Endothelial cell of umbilical vein (primary cell): ENCODE measurements at places on chromosomes 1 and 21. TPM values are rescaled to one million over a fixed set of nuclear protein-coding genes. Genes with fewer than 3 reads are reported as not detected.

The SLC9C2 gene
- 0.15 TPM in 1 of 2 replicates, not detected in the other for total RNA-seq

The CASQ2 gene
- not detected in 2 replicates for total RNA-seq

The FOXO6 gene
- 0.18 and 0.38 TPM in 2 replicates for total RNA-seq

The AUNIP gene
- total RNA-seq: 4.5 and 4.8 TPM in 2 replicates

The SLC30A10 gene
- not detected in 2 replicates for total RNA-seq

- DNase-seq: no peak
Observed at GRCh38 chr1:23889074-23889473, 21.0 kb upstream of the FUCA1 start.

DNA sequence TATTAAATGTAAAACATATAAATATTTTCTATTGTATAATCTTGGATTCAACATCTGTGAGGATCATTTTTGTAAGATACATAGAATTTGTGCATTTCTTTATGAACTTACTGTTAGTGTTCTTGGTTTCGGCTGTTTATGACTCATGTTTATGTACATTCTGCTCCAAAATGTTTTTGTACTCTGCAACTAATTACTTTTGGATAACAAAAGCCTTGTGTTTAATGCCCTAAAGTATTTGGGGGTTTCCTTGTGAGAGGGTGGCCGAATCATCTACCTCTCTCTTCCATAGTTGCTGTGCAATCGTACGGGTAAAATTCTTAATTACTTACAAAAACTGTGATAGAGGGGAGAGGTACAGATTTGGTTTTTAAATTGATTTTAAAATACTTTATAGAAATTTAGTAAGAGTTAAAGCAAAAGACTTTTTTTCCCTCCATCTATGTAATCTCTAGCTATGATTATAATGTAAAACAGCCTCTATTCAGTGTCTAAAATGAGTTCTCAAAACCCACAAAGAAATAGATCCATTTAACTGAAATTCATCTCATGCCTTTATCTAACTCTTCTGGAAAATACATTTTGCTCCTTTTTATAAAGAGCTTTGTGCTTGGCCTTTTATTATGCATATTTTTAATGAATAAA is 38.7 kb upstream of the LRRC8C start:
- DNase-seq: no peak

DNA sequence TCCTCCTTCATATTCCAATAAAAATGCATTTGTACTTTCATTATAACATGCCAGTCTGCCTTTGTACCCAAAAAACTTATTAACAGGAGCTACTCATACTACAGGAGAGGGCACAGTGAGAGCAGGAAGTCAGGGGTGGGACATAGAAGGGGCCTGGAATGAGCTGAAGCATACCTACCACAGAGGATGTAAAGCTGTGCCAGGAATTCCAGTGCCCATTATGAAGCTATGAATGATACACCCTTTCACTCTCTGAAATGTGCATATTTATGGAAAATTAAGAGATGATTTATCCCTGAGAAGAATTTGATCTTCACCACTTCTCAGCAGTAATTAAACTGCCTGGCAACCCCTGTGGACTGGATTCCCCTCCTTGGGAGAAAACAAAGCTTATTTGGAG is 65.8 kb downstream of the ATP5PO start:
- no peak for DNase-seq
